Activated T-helper 2 cell treated with anti-CD3 and anti-CD28 coated beads, Interferon-gamma antibody, Interleukin-2, Interleukin-4, amounts not matched to agents 10 μg/mL and 5 μg/mL and 100 μg/mL, durations not matched to agents 14 hours and 24 hours and 36 hours (primary cell): ENCODE measurements at places on chromosomes 16 and 17.

DNA sequence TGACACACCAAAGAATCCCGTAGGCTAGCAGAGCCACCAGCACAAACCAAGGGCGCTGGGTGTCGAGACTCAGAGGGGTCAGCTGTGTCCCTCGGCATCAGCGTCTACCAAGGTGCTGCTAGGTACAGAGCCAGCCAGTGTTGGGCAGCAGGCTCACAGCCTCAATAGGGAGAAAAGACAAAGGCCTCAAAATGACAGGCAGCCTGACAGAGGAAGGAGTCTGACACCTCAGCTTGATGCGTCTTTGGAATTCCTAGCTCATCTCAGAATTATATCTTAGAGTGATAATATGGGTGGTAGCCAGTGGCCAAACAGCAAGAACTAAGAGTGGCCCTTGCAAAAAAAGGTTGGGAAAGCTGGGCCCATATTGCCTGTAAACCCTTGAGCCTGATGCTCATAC is 45.9 kb downstream of the HS3ST3B1 start:
- no peak for DNase-seq

- DNase-seq: no peak
Observed at GRCh38 chr16:61435346-61435745, 600.9 kb downstream of the CDH8 start.

DNA sequence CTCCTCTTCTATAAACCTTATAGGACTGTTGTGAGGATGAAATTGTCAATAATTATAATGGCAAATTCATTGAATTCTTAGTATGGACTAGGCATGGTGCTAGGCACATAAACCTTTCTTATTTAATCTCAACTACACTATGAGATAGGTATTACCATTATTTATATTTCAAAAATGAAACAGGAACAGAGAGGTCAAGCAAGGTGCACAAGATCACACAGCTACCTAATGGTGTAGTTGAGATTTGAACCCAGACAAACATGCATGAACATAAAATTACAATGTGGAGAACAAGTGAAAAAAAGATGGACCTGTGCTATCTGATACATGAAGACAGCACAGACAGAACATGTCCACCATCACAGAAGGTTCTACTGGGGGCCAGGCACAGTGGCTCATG is 156.7 kb downstream of the AXIN2 start:
- DNase-seq: no peak

DNA sequence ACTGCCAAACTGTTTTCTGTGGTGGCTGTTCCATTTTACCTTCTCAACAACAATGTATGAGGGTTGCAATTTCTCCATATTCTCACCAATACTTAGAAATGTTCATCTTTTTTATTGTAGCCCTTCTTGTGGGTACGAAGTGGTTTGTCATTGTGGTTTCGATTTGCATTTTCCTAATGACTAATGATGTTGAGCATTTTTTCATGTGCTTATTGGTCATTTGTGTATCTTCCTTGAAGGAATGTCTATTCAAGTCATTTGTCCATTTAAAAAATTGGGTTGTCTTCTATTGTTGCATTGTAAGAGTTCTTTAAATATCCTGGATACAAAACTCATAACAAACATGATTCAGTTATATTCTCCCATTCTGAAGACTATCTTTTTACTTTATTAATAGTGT is 47.5 kb upstream of the CCL2 start:
- DNase-seq: no peak

GRCh38 chr17:78526231-78527025 is 50.8 kb downstream of the DNAH17 start:
- no peak for DNase-seq

GRCh38 chr17:48992444-48992843 is 4.7 kb upstream of the IGF2BP1 start:
- no peak for DNase-seq

DNA sequence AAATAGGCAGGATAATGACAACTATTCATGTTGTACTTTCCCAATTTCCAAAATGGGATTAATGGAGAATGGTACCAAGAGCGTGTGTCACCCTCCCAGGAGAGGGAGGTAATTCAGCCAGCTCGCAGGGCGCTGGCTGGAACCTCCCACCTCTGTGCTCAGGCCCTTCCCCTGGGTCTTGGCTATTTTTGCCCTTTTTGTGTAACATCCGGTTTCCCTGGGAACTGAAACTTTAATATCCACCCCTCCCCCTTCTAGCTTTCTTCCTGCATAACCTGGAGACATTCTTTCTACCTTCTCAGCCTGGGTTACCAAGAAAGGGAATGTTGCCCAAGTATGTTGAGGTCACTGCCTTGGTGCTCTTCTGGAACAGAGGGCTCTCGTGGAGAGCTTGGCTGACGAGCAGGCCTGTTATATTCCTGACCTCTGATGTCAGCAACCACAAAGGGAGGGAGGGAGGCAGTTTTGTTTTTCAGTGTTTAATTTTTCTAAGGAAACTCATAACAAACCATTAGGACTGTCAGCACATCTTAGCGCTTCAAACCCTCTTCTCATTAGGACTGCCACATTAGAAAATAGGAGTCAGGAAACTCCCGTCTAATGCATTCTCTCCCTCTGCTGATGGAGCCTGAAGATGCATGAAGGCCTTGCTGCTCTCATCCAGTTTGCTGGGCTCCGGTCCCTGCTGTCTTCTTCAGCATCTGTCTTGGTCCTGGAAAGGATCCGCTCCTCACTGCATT is 25.6 kb downstream of the ITGB3 start:
- DNase-seq: no peak

- DNase-seq: no peak
Observed at GRCh38 chr17:82384730-82385481, 13.3 kb downstream of the UTS2R start.

DNA sequence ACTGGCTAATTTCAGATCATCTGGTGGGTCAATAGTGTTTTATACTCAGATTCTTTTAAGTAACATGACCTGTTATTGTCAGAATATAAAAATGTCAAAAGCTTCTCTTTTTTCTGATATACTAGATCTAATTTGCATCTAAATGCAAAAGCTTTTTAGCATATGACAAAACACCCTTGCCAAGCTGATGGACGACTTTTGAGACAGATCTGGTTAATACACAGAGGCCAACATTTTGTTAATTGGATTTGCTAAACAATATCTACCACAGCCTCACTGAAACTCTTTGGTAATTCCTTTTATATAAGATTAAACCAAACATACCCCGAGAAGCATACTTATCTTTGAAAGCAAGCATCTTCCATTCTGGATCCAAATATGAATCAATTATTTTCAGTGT is 10.3 kb upstream of the NOL11 start:
- no peak for DNase-seq

GRCh38 chr17:74877592-74878548 is 5.1 kb upstream of the FDXR start:
- no peak for DNase-seq

- no peak for DNase-seq
Observed at GRCh38 chr17:42243493-42243982, 32.7 kb downstream of the STAT5B start.

DNA sequence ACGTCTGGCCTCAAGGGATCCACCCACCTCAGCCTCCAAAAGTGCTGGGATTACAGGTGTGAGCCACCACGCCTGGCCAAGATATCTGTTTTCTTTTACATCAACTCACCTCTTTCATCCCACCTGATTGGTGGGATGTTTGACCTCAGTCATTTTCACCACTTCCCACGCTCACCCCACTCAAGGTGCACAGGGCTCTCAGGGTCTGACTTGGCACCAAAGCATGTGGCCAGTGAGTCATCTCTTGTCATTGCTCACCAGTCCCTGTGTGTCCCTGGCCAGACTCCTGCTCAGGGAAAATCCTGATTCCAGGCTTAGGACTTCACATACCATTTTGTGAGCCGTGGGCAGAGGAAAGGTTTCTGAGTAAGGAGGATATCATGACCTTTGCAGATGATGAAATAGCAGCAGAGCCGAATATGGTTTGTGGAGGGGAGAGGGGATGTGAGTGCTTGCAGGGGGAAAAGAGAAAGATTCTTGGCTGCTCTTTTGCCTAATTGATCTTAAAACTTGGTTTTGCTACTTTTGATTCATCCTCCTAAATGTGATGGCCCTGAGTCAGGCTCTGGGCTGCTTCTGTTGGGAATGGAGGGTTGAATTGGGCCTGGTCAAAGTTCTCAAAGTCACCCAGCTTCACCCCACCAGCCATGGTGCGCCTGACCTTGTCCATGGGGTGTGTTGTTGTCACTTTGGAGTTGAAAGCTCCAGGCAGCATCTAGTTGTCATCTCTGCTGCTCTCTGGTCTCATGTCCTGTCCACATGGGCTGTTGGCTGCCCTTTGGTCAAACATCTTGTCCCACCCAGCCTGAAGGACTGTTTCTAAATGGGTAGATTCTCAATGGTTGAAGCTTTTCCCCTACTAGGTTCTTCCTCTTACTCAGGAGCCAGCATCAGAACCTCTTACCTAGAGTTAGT is 6.0 kb upstream of the KCNH6 start:
- DNase-seq: no peak

DNA sequence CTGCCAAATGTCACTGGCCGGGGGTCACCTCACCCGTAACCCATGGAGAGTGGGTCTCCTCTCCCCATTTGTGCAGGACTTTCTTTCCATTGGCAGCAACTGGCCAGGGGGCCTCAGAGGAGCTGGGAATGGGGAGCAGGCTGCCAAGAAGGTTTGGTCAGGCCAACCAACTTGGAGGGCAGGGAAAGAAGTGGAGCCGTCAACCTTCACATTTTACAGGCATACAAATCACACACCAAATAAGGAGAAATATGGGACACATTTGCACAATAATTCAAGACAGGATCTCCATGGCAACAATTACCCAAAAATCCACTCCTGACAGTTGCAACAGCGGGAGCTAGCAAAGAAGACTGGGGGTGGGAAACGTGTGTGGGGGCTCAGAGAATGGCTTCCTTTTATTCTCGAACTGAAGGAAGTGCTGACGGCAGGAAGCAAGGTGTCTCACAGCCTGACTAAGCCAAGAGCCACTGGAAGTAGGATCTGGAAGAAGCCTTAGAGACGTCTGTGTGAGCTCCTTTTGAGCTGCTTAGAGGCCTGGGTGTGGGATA is 20.9 kb downstream of the RPRML start:
- no peak for DNase-seq

- DNase-seq: no peak
Observed at GRCh38 chr17:44776628-44777393, 18.0 kb downstream of the ADAM11 start.

- DNase-seq: no peak
Observed at GRCh38 chr16:49698453-49698815, 157.5 kb downstream of the ZNF423 start.

- DNase-seq: no peak
Observed at GRCh38 chr16:62035115-62036092, 834 bp downstream of the CDH8 start.

- DNase-seq: peak; percentile 59
Observed at GRCh38 chr16:381789-382717, at the start of gene PGAP6. TSS of gene PGAP6 (minus strand) at chr16:381978. CDS start at chr16:381821, 157 bp downstream.

- no peak for DNase-seq
Observed at GRCh38 chr17:290626-291025, 62.0 kb downstream of the RPH3AL start.

DNA sequence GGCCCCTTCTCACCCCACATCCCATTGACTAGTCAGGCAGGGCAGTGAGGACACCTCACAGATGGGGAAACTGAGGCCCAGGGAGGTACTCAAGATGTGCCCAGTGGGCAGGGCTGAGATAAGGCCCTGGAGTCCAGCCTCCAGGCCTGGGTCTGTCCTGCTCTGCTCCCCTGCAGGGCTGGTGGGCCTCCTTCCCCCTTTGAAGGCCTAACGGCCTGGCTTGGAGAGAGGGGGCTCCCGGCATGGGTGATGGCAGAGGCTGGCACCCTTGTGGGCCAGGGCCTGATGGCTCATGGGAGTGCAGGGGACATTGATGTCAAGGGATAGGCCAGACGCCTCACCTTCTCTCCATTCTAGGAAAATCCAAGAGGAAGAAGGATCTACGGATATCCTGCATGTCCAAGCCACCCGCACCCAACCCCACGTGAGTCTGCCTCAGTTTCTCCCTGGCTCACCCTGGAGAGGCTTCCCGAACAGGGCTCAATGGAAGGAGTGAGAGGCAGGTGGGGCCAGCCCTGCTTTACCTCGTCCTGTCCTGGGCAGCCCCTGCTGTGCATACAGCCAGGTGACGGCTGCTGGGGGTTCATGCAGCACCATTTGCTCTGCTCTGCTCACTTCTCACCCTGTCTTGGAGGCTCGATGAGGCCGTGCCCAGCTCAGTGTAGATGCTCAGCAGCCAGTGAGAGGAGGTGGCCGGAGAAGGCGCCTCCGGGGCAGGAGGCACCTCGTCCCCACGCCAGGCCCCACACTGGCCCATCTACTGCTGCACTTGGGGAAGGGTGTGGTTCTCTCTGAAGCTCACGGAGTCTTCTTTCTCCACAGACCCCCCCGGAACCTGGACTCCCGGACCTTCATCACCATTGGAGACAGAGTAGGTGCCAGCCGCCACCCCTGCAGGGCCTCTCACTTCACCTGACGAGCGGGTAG is 13.8 kb downstream of the MAP2K3 start:
- DNase-seq: no peak
